ENCODE measurements at places on chromosomes 6 and 20.

DNA sequence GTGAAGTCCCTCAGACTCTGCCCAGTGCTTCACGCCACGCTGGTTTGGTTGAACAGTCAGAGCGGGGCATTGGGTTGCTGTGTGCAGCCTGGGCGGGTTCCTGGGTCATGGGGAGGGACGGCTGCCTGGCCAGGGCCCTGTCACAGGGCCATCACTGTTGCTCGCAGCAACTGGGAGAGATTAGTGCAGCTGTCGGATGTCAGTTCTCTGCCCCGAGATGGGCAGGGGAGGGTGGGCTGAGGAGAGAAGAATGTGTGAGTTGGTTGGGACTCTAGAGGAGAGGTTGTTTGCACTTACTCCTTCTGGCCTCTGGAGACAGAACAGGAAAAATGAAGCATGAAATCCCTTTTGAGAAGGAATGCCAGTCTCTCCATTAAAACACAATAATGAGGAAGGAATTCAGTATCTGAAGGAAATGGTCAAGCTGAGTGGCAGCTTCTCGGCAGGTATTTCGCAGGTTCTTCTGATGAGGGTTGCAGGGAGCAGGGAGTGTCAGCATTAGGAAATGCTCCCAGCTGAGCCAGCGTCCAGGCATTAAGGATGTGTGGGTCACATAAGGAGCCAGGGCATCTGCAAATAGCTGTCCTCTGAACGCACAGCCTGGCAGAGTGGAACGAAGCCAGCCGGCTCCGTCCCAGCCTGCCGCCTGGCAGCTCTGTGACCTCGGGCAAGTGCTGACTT, 95.9 kb downstream of the SSR1 start:
- DNase-seq = no peak

DNA sequence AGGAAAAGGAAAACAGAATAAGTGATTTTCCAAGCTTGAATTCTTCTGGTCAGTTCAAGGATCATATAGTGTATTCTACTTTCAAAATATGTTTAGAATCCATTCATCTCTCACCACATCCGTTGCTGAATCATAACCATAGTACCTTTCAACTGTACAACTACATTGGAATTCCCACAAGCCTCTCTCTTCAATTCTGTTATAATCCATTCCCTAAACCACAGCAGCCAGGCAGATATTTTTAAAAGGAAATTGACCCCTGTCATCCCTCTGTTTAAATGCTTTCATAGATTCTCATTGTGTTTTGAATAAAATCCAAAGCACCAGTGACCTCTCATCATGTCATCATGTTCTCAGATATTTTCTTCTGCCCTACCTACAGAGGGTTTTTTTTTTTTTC, 412.7 kb downstream of the GRIK2 start:
- DNase-seq = no peak

GRCh38 chr20:18567739-18568091, 483 bp downstream of the SMIM26 start:
- no peak for DNase-seq

DNA sequence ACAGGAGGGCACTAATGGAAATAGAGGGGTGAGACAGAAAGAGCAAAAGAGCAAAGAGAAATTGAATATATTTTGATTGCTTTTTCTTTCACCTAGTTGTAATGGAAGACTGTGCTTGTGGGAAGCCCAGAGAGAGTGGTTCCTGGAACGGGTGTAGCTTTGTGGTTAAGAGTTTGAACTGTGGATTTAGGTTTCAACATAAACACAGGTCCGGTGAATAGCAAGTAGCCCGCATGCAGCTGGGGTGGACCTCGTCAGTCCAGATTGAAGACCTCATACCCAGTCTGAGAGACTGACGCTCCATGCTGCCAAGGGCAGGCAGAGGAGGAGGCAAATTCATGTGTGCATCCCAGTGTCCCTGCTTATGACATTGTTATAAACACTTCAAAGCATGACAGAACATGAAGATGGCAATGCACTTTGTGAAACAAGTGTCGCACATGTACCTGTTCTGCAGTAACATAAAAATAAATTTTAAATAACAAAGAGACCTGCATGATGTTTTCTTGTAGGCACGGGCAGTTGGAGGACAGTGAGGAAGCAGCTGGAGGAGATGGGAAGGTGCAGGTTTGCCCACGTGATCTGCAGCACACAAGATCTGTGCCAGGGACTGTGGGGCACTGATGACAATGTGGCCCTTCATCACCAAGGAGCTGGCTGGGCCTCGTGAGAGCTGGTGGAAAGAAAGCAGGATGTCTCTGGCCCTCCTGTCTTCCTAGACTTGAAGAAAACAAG, 220.5 kb upstream of the SSTR4 start:
- DNase-seq = peak; percentile 36

GRCh38 chr6:157896932-157897331, 73.9 kb downstream of the SNX9 start:
- no peak for DNase-seq

DNA sequence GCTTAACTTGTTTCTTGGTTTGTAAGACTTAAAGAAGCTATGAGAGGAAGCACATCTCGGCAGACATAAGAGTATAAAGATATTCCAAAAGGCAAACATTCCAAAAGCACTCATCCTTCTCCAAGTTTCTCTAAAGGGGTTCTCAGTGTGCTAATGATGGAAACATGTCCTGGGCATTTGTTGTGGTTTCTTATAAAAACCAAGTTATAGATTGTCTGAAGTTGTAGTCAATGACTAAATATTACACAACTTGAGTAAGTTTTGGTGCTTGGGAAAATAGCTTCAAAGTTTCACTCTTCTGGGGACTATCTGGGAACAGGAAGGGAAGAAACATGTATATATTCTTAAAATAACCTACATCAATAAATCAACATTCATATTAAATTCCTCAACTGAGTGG, 128.3 kb upstream of the TBX18 start:
- DNase-seq = no peak

- no peak for DNase-seq
These were observed 5.2 kb downstream of the UNC5CL start for GRCh38 chr6:41033776-41034175.

- no peak for DNase-seq
These were observed 16.1 kb downstream of the IP6K3 start for GRCh38 chr6:33730611-33731010.

DNA sequence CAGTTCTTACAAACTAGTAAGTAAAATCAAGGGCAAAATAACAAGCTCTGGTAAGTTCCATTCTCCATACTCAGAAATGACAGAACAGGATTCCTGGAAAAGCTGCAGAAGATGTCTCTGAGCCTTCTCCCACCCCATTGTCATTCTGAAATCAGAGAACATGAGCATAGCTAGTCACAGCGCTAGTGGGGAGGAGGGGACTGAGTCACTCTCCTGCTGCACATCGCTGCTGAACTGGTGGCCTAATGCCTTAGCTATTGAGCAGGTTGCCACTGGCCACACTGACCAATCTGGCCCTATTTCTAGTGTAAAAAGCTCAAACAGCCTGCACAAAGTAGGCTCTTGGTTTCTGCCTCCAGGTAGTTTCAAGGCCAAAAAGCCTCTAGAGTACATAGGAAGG, 26.1 kb upstream of the RIPPLY2 start:
- DNase-seq = no peak

Measured in NCI-H2029 (cell line).